ENCODE measurements at places on chromosomes 1 and 21.

GRCh38 chr1:18707696-18708257, 77.1 kb downstream of the PAX7 start:
- no peak for DNase-seq

- no peak for DNase-seq
These were observed 15.5 kb downstream of the LRIF1 start for GRCh38 chr1:110948038-110948810.

GRCh38 chr1:58968360-58968952, 184.6 kb upstream of the JUN start:
- no peak for DNase-seq

- peak; percentile 91 for DNase-seq
These were observed 56.3 kb downstream of the TRAF5 start for GRCh38 chr1:211382714-211383480.

DNA sequence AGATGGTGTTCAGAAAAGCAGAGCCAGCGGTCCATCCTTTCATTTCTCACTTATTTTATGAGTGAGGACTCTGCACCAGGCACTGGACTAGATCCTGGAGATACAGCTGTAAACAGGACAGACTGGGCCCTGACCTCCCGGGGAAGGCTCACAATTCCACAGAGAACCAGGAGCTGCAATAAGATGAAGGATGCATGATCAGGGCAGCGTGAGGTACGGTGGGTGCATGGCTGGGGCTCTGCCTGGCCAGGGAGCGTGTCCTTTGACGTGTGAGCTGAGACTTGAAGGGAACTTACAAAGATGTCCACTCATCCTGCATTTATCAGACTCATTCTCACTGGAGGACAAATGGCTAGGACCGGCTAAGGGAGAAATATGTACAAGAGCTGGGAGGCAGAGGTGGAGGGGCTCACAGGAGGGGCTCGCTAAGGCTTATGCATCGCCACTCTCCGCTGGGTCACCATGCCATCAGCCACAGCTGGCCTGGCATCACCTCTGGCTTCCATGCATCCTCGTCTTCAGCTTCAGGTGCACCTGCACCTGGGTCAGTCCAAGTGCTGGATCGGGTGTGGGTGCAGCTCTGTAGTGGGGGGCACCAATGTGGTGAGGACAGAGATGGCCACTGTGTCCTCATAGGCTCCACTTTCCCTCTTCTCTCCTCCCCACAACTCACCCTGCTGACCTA, 213.9 kb downstream of the TOMM20 start:
- DNase-seq = no peak

GRCh38 chr1:224368409-224368808, 11.7 kb downstream of the CNIH4 start:
- no peak for DNase-seq

DNA sequence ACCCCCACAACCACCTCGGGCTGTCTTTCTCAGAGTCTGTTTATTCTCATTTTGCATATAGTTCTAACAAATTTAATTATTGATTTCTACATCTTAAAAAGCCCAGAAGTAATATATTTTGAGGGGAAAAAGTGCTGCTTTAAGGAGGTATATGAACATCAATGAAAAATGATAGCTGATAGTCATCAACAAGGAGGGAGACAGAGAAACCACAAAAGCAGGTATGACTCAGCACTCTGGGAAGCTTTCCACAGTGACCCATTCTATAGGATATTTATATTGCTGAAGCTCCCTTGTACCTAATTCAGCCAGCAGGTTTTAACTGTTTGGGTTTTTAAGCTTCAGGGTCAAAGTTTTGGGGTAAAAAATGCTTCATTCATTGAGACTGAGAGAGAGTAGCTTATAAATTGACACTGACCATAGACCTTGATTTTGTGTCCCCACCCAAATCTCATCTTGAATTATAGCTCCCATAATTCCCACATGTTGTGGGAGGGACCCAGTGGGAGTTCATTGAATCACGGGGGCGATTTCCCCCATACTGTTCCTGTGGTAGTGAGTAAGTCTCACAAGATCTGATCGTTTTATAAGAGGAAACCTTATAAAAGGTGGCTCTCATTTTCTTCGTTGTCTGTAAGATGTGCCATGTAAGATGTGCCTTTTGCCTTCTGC, 27.4 kb downstream of the VANGL1 start:
- no peak for DNase-seq

- no peak for DNase-seq
These were observed 29.3 kb downstream of the C1orf141 start for GRCh38 chr1:67105508-67105907.

GRCh38 chr1:56148326-56149193, 430.8 kb downstream of the PLPP3 start:
- DNase-seq = no peak

- no peak for DNase-seq
These were observed 24.6 kb downstream of the PLEKHA6 start for GRCh38 chr1:204335085-204335484.

GRCh38 chr1:207084232-207084631, 4.4 kb upstream of the C4BPB start:
- no peak for DNase-seq

- DNase-seq = no peak
These were observed 3.2 kb downstream of the EDARADD start for GRCh38 chr1:236397173-236397759.

- no peak for DNase-seq
These were observed 5.4 kb downstream of the CYP4B1 start for GRCh38 chr1:46804027-46804889.

DNA sequence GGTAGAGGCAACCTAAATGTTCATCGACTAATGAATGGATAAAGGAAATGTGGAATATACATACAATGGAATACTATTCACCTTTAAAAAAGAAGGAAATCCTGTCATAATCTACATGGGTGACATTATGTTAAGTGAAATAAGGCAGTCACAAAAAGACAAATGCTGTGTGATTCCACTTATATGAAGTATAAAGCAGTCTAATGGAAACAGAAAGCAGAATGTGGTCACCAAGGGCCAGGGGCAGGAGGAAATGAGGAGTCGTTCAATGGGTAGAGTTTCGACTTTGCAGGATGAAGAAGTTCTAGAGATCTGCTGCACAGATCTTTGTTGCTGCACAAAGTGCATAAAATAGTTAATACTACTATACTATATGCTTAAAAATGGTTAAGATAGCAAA, 7.8 kb downstream of the DIPK1A start:
- no peak for DNase-seq

DNA sequence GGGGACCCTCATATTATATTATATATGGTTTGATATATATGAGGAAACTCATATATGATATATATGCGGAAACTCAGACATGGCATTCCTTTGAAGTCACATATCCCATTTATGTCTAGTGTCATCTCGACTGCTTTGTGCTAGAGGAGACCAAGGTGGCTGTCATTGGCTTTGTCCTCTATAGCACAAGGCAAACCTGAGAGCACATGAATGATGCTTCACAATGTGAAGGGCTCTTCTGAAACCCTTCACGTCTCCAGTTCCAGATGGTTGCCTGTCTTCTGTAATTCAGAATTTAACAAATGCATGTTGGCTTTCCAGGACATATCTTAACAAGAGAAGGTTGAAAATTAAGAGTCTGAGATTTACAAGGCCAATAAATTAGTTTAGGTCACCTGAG, 303.6 kb downstream of the BARHL2 start:
- DNase-seq = no peak

DNA sequence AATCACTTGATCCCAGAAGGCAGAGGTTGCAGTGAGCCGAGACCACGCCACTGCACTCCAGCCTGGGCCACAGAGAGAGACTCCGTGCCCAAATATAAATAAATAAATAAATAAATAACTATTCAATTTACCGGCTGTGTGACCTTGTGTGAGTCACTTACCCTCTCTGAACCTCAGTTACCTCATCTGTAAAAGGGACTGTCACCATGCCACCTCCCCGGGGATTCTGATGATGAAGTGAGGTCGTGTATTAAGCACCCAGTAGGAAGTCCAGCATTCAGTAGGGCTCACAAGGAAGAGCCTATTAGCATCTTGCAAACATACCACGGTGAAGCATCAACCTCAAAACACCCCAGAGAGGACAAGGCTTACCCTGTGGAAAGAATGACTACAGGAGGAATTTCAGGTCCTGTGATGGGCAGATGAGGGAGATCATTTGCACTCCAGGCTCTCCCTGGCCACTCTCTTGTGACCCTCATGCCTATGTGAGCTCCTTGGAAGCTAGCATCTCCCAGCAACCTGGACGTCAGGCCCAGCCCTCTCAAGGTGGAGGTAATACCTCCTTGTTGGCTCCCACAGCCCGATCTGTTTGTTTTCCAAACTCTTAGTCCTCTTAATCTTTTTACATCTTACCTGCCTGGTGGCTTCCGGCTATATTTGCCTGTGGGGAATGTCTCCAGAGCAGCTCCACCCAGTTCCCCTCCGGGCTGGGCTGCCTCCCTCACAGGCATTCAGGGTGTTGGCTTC, 7.6 kb upstream of the C1QA start:
- DNase-seq = no peak

DNA sequence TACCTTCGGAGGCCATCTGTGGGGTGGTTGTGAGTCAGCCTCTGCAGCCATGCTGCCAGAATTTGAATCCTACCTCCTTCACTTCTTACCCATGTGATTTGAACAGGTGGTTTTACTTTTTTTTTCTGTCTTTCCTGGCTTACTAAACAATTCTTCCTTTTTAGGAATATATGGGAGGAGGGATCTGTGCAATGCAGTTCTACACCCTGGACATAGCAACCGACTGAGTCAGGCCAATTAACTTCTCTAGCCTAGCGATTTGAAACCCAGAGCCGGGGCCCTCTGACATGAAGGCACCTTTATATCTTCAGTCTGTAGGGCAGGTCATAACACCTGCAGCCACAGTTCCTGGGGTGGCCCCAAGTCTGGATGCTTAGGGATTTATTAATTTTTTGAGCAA, 83.6 kb downstream of the ST6GALNAC3 start:
- DNase-seq = no peak

DNA sequence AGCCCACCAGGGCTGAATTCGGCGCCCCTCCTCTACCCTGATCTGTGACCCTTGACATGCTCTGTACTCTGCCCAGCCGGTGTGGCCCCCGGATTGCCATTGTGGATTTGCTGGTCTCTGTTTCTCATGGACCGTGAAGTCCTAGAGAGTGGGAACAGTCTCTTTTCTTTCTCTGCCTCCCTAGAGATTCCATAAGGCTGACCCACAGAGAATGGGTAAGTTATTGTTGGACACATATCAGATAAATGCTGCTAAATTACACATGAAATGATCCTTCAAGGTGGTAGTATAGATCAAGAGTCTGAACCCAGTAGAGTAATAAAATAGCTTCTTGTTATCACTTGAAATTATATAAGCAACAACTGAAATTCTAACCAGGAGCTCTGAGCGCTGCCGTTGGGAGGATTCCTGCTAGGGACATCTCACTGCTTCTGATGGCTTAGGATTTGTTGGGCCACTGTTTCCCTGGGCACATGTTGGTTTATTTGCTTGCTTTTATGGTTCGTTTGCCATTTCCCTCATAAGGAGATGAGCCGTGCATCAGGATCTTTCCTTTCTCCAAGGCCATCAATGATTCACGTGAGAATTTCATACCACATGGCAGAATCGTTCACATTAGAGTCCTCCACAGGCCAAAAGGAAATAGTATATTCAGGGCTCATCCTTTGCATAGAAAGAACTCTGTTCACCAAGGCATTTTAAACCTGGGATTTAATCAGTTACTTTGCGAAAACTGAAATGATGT, 111.9 kb downstream of the ZBTB18 start:
- DNase-seq = no peak

DNA sequence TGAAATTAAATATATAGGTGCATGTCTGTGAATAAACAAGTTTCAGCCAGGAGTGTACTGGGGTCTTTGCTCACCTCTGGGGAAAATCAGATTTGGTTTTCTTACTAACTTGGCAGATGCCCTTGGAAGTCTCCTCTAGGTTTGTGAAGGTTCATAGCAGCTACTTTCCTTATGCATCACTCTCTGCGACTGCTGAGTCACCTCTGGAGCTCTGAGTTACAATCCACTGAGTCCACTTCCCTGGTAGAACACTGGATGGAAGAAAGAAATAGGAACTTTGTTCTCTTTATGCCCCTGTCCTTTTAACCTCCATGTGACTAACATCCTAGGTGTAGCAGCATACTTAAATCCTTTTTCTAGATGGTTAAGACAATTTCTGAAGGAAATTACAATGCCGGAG, 4.4 kb upstream of the FASLG start:
- no peak for DNase-seq

- no peak for DNase-seq
These were observed 458 bp upstream of the KRTAP10-4 start for GRCh38 chr21:44572959-44573583.

DNA sequence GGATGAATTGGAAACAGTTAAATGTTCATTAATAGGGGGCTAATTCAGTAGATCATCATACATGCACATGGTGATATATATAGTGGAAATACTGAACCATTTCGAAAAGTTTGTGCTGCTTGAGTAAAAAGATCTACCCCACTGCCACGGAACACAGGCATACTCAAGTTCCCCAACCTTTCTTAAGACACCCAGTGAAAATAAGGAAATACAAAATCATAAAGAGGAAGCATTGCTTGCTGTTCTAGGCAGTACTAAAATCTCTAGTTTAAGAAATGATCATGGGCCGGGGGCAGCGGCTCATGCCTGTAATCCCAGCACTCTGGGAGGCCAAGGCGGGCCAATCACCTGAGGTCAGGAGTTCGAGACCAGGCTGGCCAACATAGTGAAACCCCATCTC, 37.6 kb upstream of the KIRREL1 start:
- no peak for DNase-seq

- no peak for DNase-seq
These were observed 37.9 kb upstream of the EEIG2 start for GRCh38 chr1:108521990-108522393.

DNA sequence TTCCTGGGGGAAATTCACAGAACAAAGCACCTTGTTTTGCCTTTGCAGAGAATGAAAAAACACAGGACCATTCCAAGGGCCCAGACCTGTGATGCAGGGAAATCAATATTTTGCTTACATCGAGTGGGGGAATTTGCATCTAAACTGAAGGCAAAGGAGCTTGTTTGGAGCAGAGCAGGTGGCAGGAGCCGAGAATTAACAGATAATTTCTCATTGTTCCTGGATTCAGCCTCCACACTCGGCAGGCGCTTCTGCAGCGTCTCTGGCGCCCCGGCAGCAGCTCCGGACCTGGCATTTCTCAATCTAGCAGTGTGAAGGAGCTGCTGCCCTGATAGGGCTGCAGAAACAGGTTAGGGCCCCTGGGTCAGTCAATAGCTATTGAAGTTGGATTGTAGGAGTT, 2.0 kb upstream of the SYT6 start:
- DNase-seq = no peak

GRCh38 chr1:43779805-43780403, 72.6 kb downstream of the ST3GAL3 start:
- no peak for DNase-seq

DNA sequence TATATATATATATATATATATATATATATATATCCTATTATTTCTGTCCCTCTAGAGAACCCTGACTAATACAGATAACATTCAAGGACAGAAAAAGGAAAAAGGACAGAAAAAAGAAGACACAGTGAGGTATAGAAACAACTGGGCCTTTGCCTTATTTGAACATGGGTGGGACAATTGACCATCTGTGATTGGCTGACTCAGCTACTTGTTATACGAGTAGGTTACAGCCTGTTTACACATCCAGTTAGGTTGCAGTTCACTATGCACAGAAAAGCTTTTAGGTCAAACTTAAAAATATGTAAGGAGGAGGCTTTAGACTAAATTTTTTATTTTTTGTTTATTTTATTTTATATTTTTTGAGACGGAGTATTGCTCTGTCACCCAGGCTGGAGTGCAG, 39.8 kb upstream of the RGS8 start:
- DNase-seq = no peak

Data from amygdala (tissue), 56 donors.